ENCODE measurements at places on chromosomes 13 and 19. TPM values are rescaled to one million over a fixed set of nuclear protein-coding genes. Genes with fewer than 3 reads are reported as not detected.

Gene TSEN34
- total RNA-seq: 39.3 TPM

Gene PTGIR
- 0.46 TPM for total RNA-seq

Gene AMH
- 49.5 TPM for total RNA-seq

Gene C19orf85
- total RNA-seq: not detected

Gene ZNF93
- 19.2 TPM for total RNA-seq

DNA sequence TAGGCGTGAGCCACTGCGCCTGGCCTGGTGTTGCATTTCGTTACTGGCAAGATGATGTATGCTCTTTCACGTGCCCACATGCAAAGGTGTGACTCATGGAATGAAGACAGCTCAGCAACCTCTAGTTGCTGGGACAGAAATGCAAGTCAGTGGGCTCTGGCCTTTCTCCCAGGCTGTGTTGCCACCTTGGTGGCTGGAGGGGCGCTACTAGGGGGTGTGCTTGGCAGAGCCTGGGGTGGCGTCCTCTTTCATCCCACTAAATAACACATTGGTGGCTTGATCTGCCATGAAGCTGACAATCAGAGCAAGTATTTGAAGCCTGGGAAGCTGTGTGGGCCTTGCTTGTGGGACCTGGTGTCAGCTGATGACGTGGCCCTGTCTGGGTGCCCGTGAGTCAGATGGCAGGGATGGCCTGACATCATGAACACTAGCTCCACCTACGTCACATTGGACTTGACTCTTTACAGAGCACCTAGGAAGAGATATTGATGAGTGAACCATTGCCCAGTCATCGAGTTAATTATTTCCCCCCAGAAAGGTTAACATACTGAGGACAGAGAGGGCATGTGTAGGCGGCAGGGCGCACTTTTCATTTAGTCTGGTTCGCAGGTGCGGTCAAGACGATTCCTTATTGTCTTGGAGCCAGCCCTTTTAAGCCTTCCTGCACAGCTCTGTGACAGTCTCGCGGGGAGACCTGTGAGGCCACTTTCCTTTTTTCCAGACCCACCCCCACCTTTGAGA is 154.2 kb downstream of the TM9SF2 start:
- DNase-seq: no peak

DNA sequence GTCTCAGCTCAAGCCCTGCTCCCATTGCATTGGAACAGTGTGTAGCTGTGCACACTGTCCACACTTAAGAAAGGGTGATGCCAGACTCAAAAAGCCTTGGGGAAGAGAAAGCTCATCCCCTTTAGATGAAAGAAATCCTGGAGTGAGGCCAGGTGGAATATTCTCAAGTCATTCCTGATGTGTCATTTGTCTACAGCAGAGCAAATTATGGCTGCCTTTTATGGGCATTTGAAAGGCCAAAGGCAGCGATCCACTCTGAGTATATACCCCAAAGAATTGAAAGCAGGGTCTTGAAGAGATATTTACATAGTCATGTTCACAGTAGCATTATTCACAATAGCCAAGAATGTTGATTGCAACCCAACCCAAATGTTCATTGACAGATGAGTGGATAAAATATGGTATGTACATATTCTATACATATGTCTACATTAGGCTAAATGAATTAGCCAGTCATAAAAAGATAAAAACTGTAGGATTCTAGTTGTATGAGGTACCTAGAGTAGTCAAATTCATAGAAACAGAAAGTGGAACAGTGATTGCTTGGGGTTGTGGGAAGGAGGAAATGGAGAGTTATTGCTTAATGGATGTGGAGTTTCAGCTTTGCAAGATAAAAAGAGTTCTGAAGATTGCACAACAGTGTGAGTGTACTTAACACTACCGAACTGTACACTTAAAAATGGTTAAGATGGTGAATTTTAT is 214.9 kb downstream of the KCNRG start:
- DNase-seq: no peak

DNA sequence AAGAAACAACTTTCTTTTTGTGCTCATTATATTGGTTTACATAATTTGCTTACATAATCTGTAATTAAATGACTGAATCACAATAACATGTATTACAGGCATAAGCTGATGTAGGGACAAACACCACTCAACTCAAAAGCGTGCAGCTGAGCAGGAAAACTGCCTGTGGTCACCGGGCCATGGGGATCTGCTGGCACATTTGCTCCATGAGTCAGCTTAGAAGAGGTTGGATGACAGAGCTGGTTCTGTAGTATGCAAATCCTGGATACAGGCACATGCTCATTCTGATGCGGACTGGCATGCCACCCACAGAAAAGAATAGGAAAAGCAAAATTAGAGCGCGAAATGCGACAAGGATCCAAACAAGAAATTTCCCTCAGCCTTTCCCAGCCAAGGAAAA is 128.6 kb downstream of the USP12 start:
- no peak for DNase-seq

DNA sequence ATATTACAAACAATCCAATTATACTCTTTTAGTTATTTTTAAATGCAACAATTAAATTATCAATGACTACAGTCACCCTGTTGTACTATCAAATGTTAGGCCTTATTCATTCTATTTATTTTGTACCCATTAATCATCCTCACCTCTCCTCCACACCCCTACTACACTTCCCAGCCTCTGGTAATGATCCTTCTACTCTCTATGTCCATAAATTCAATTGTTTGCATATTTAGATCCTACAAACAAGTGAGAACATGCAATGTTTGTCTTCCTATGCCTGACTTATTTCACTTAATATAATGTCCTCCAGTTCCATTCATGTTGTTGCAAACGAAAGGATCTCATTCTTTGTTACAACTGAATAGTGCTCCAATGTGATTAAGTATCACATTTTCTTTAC is 1414.6 kb downstream of the SLITRK1 start:
- no peak for DNase-seq

GRCh38 chr19:54429545-54430227 is 14.4 kb downstream of the TTYH1 start:
- no peak for DNase-seq

- no peak for DNase-seq
These were observed 880.4 kb downstream of the EFNB2 start for GRCh38 chr13:105655046-105655445.

DNA sequence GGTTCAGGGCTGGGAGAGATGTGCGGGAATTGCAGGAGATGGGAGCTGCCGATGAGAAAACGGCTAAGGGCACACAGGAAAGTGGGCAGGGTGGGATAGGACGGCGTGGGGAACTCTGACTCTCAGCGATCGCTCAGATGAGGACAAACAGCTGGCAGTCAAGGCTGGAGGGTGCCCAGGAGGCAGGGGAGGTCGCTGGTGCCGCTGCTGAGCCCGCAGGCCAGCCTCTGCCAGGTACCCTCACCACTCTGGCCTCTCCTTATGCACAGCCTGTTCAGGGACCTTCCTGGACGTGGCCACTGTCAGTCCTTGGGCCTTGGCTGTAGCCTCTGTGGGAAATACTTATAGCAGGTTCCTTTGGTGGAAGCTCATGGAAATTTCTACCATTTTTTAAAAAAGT is 308.6 kb downstream of the TEX29 start:
- no peak for DNase-seq

GRCh38 chr13:22451327-22451741 is 729.4 kb upstream of the SGCG start:
- DNase-seq: no peak

- no peak for DNase-seq
These were observed 8.3 kb upstream of the NAA16 start for GRCh38 chr13:41302743-41303142.

- DNase-seq: no peak
These were observed 41.9 kb downstream of the ADPRHL1 start for GRCh38 chr13:113411216-113412023.

GRCh38 chr19:2428321-2428690 is 920 bp upstream of the TIMM13 start:
- no peak for DNase-seq

DNA sequence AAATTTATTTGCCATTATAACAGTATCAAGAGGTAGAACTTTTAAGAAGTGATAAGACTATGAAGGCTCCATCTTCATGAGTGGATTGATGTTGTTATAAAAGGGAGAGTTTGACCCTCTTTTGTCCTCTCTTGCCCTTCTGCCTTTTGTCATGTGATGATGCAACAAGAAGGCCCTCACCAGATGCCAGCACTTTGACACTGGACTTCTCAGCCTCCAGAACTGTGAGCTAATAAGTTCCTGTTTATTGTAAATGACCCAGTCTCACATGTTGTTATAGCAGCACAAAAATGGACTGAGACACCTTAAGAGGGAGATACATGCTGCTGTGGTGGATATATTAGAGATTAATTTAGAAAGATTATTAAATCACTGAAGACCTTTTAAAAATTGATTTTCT is 71.6 kb downstream of the SPRYD7 start:
- DNase-seq: no peak

DNA sequence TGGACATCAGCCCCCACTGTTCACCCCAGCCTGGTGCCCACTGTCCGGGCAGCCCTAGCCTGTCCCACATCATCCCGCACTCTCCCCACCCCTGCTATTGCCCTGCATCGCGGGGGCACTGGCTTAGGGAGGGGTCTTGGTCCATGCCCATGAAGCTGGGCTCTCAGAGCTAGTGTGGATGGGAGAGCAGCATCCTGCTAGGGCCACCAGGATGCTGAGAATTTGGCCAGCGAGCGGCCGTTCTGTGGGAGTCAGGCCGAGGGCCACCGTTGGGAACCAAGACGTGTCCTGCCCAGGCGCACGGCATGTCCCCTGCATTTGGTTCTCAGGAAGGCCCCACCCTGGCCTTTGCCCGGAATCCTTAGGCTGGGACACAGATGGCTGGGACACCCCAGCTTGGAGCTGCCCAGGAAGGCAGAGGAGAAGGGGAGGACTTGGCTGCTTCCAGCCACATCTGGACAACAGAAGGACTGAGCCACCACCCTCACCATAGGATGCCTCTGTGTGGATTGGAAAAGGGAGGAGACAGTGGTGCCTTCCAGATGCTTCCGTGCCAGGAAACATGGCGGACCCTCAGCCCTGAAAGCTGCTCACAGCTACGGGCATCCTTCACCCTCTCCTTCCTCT is 14.6 kb downstream of the ADGRE5 start:
- no peak for DNase-seq
